ENCODE measurements at places on chromosomes 6 and 20.

GRCh38 chr6:11532097-11532496 is 5.5 kb upstream of the TMEM170B start:
- DNase-seq = no peak

- DNase-seq = no peak
Observed at GRCh38 chr20:8145246-8146168, 13.4 kb downstream of the PLCB1 start.

- no peak for DNase-seq
Observed at GRCh38 chr6:161586887-161587286, 313.0 kb upstream of the AGPAT4 start.

DNA sequence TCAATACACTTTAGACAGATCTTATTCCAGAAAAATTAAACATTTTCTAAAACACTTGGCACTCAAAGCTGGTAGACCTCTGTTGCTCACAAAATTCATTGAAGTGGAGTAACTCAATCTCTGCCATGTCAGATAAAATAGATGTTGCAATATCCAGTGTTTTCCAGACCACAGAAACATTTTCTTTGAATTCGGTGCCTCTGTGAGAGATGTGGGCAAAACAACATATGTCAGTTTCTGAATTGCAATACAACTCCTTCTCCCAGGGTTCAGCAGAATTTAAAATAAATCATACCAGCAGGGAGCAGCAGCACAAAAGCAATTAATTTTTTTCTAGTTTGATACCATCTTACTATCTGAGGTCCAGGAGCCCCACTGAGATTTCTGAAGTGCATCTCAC is 11.3 kb upstream of the PKHD1 start:
- no peak for DNase-seq

- DNase-seq = no peak
Observed at GRCh38 chr6:19999319-20000191, 162.4 kb downstream of the ID4 start.

- no peak for DNase-seq
Observed at GRCh38 chr20:34530342-34530741, 14.1 kb downstream of the DYNLRB1 start.

- no peak for DNase-seq
Observed at GRCh38 chr6:147467886-147468285, 40.6 kb upstream of the SAMD5 start.

DNA sequence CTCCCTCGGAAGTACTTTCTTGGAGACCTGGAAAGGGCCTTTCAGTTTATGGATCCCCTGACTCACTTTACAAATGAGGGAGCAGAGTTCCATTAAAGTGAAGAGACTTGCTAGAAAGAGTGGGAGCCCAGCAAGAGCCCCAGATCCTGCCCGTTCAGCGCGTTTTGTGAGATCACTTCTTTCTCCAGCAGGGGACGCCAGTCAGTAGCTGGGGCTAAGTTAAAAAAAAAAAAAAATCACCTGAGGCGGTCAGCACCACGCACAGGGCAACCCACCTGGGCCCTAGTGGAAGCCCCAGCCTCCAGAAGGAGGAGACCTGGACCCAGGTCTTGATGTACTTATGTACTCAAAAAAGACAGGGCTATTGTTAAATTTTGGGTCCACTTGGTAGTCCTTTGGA is 274.5 kb upstream of the RNF24 start:
- no peak for DNase-seq

- DNase-seq = no peak
Observed at GRCh38 chr6:150684161-150684560, 84.5 kb downstream of the PLEKHG1 start.

DNA sequence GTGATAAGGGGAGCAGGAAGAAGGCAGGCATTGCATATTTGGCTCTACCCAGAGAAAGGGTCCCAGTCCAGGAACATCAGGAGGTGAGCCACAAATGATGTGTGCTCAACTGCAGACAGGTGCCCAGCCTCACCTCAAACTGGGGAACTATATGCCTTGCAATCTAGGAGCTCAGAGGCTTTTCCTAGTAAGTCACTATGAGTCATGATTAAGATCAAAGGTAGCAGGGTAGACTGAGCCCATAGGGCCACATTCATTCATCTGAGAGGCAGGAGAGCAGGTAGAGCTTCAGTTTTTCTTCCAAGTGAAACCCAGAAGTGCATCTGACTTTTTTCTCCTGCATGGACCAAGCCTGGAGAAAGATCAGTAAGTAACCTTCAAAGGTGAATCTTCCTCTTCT is 31.3 kb downstream of the MARCKS start:
- no peak for DNase-seq

DNA sequence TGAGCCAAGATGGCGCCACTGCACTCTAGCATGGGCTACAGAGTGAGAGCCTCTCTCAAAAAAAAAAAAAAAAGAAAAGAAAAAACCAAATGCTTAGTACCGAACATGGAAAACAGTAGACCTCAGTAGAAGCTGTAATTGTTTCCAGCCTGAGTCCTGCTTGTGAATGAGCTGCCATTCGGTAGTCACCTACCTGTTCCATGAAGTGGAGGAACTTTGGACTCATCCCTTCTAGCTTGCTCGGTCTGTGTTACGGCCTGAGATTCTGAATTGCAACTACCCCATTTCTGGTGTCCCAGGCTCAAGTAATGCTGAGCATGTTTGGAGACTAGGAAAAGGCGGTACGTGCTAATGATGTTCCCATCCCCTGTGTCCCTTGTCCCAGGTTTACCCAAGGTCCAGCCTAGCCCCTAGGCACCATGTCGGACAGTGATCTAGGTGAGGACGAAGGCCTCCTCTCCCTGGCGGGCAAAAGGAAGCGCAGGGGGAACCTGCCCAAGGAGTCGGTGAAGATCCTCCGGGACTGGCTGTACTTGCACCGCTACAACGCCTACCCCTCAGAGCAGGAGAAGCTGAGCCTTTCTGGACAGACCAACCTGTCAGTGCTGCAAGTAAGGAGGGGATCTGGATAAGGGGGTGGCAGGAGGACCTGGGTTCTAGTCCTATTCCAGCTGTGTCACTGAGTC is 5.1 kb downstream of the TGIF2 start:
- DNase-seq = no peak

DNA sequence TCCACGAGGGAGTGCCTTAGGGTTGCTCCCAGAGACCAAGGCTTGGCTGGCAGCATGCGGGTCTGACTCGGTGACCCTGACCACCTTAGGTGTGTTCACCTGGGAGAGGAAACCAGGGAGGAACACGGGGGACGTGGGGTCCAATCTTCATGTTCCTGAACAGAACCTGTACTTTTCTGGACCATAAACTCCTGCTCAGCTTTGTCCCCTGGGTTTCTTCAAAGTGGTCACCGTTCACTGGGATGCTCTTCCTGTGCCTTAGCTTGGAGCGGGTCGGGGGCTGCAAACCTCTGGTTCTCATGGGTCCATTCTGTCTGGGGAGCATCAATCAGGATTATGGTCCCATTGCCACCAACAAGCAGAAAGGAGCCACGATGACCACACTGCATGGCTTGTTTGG is 333.5 kb downstream of the QKI start:
- no peak for DNase-seq

DNA sequence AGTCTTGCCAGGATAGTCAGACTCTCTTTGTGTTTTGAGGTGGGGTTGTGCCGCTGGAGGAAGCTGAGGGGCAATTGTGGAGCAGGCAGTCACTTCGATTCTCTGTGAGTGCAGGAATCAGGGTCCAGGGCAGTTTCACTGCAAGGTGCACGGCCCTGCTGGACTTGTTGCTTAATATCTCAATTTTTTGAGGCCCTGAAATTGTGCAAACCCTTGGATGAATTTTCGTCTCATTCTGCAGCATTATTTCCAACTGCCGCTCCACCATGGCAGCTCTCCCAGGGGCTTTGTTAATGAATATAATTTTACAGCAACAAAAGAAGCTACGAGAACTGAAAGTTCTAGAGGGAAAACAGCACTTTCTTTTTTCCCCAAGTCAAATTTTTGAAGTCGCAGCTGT is 531.9 kb downstream of the QKI start:
- no peak for DNase-seq

DNA sequence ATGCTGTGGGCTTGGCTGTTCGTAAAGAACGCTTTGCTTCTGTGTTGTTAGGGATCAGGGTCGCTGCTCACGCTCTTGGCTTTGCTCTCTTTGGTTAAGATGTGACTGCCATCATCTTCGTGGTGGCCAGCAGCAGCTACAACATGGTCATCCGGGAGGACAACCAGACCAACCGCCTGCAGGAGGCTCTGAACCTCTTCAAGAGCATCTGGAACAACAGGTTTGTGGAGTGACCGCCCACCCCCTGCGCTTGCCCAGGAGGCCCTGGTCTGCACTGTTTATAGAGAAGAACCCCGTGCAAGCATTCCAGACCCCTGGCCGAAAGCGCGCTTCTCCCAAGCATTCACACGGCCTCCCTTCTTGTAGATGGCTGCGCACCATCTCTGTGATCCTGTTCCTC is 57.1 kb downstream of the GNAS start:
- DNase-seq = no peak

DNA sequence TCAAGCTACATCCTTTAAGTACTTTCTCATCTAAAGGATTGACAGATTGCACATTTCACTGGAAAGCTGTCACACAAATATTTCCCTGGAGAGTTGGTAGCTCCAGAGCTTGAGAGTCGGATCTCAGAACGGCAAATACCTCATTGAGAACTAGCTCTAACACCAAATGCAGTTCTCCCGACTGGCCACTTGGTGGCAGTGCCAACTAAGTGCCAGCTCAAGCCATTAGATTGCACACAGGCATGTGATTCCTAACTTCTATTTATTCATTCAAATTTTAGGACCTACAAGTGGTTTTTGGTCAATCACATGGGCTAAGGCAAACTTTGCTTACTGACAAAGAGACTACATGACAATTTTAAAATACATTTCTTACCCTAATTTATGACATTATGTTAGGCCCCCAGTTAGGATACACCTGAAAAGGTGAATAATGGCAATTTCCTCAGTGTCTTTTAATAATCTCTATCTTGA is 7.9 kb upstream of the MCHR2 start:
- DNase-seq = peak; percentile 70

DNA sequence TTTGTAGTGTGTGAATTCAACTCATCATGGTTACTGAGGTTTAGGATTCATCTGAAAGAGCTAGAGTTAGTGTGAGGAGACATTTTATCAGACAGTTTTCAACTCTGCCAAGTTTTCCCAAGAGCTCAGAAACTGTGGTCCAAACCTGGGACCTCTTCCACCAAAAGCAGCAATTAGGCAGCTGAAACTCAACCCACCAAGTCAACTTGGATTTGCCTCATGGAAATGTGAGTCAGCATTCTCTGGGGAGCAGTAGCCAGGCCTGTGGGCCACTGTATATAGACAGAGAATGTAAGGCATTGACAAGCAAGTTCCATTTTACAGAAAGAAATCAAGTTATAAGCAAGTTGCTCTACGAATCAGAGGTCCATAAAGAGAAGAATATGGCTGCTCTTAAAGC is 178.8 kb upstream of the HDDC2 start:
- DNase-seq = no peak

DNA sequence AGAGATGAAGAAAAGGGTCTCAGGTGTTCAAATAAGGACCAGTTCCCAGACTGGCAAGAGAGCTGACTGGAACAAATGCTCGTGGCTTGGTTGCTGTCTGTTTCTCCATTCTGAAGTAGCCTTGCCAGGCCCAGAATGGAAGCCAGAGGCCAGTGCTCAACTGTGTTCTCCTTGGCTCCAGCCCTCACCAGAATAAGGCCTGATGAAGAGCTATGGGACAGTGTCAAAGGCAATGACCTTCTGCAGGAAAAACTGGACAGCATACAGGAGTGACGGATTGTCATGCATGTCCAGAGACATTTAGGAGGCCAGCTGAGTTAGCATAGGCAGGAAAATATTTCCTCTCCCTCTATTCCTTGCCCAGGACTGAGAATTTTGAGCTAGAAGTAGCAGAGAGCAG is 72.2 kb downstream of the HAO1 start:
- DNase-seq = no peak

GRCh38 chr20:10264166-10264558 is 45.5 kb downstream of the SNAP25 start:
- DNase-seq = no peak

GRCh38 chr20:2312876-2313275 is 17.1 kb downstream of the TGM3 start:
- peak; percentile 19 for DNase-seq

DNA sequence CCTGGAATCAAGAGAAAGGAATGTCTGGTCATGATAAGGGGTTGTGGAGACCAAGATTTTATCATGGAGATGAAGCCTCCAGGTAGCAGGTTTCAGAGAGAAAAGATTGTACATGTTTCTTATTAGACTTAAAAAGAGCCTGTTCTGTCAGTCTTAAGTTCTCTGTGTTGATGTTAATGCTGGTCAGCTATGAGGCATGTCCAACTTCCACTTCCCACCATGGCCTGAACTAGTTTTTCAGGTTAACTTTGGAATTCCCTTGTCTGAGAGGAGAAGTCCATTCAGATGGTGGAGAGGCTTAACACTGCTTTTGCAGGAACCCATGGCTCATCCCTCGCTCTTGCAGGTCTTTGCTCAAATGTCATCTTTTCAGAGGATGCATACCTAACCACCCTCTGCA is 27.5 kb upstream of the TAB2 start:
- DNase-seq = no peak

DNA sequence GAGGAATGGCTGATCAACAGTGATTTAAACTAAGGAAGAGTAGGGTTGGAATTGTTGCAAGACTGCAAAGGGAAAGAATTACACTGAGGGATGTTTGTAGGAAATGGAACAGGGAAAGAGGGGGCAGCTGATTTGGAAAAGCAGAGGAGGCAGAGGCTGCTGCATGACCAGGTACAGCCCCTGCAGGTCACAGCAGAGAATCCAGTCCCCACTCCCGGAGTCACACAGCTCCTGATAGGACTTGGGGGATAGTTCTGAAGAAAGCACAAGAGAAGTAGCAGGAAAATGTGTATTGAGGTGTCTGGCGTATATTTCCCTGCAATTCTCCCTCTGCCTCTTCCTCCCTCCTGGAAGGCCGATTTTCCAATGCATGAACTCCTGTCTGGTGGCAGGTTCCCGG is 92.5 kb upstream of the PDE10A start:
- no peak for DNase-seq

DNA sequence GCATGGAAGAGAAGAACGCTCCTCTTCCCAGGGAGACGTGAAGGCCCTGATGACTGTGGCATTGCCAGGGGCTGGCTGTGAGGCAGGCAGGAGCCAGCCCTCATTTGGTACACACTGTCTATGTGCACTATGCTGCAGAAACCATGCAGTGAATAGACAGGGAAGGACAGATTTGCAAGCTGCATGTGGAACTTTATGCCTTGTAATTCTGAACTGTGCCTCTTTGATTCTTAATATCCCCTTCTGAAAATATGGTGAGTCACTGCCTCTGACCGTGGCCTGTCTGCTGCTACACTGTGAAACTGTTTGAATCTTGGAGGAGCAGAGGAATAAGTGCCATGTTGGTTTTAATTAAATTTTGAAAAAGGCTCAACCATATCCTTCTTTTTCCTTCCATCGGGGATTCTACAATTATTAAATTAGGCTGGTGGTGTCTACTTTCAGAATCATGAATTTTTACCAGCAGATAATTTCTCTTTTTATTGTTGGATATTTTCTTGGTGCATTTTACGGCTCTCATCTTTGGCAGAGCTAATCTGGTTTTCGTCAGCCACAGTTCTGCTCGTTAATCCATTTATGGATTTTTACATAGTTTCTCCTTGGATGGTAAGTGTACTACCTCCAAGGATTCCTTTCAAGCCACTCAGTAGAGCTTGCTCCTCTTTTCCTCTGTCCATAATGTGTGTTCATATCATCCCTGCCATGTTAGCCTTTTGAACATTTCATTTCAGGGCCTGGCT is 301.0 kb upstream of the SLC35B3 start:
- no peak for DNase-seq
